ENCODE measurements at places on chromosomes 5 and 9. TPM values are rescaled to one million over a fixed set of nuclear protein-coding genes. Genes with fewer than 3 reads are reported as not detected.

The C7 gene
- total RNA-seq, result not detected

The JAKMIP2 gene
- 8.2 TPM for total RNA-seq

The MYMK gene
- not detected for total RNA-seq

- DNase-seq, result no peak
Observed at GRCh38 chr5:90549223-90549622, 9.4 kb upstream of the ADGRV1 start.

DNA sequence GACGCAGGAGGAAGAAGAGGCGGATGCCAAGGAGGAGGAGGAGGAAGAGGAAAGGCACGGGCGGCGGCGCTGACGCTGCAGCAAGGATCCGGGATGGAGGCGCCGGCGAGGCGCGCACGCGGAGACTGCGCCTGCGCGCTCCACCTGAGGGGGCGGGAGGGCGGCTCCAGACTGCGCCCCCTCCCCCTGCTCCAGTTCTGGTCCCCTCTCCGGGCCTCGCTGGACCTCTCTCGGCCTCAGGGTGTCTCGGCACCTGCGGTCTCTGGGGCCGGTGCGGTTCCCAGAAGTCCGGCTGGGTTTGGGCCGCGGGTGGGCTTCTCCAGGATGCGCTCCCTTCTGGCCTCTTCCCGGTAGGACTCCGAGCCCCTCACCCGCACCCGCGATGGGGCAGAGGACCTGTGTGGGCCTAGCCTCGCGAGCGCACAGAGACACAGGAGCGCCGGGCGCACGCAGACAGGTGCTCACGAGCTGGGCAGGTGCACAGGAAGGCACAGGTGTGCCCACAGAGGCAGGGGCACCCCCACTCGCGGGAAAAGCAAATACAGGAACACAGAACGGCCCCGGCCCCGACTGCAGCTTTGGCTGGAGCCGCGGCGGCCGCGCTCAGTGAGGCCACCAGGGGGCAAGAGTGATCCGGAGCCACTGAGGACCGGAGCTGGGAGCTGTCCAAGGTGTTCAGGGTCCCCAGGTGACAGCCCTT is at the start of gene NPDC1:
Gene NPDC1 (minus strand): TSS at position 90 of the 700 bp plus-strand sequence. CDS start 188 bp downstream, outside the sequence.
- DNase-seq, result peak; percentile 95

DNA sequence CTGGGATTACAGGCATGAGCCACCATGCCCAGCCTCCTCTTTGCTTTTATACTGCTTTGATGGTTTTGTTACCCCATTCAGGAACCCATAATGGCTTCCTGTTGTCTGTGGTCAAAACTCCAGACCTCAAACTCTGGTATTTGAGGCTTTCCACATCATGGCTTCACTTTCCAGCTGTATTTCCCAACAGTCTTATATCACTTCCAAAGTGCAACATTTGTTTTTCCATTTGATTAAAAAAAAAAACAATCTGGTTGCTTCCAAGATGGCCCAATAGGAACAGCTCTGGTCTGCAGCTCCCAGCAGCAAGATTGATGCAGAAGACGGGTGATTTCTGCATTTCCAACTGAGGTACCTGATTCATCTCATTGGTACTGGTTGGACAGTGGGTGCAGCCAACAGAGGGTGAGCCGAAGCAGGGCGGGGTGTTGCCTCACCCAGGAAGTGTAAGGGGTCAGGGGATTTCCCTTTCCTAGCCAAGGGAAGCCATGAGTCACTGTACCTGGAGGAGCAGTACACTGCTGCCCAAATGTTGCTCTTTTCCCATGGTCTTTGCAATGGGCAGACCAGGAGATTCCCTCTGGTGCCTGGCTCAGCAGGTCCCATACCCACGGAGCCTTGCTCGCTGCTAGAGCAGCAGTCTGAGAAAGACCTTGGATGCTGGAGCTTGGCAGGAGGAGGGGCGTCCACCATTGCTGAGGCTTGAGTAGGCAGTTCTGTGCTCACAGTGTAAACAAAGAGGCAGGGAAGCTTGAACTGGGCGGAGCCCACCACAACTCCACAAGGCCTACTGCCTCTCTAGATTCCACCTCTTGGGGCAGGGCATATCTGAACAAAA is 458.4 kb downstream of the KDM4C start:
- no peak for DNase-seq

GRCh38 chr5:135269199-135269598 is 129.8 kb downstream of the MACROH2A1 start:
- DNase-seq, result no peak

DNA sequence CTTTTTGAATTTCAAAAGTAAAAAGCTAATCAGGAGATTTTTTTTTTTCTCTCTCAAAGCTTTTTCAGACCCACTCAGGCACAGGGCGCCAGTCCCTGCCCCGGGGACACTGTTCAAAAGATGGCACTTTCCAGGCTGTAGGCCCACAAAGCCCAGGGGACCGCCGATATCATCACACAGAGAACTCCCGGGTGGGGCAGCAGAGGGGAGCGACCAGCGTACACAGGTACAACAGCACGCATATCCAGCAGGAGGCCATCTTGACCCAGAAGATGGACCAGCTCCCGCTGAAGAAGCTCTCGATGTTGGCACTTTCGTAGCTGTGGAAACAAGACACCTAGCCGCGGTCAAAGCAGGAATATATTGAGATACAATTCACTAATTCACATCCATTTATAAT is 108.3 kb downstream of the THBS4 start:
- no peak for DNase-seq
